Muscle of leg (tissue), 16 donors: ENCODE measurements at places on chromosomes 5 and 9.

- peak; percentile 58 for DNase-seq
Measured at GRCh38 chr9:99561509-99561917, 260.2 kb upstream of the NR4A3 start.

GRCh38 chr9:109311286-109311685, 9.6 kb downstream of the EPB41L4B start:
- no peak for DNase-seq

DNA sequence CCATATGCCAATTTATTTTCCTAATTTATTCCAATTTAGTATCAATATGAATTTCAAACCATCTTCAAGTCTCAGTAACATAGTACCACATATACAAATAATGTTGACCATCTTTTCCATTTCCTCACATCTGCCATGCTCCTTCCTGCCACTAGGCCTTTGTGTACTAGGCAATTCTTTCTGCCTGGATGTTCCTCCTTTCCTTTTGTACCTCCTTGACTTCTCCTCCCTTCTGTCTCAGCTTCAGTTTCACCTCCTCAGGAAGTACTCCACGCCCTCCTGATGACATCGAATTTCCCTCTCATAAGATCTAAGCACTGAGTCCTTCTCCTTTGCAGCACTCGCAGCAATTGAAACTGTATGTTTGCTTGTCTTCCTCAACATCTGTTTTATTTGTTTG, 53.9 kb downstream of the MEF2C start:
- peak; percentile 76 for DNase-seq

- no peak for DNase-seq
Measured at GRCh38 chr5:166074582-166075481, 2216.6 kb upstream of the WWC1 start.

GRCh38 chr5:100690036-100690560, 154.9 kb downstream of the FAM174A start:
- DNase-seq = no peak

GRCh38 chr5:123358751-123359150, 64.5 kb downstream of the CEP120 start:
- DNase-seq = no peak
